ENCODE measurements at places on chromosomes 3 and 15.
A peak's percentile ranks its signal among the peaks of the same experiment; 100 is the strongest.

GRCh38 chr3:172855037-172855436 lies 104.5 kb downstream of the ECT2 start:
- DNase-seq: no peak

- no peak for DNase-seq
Observed at GRCh38 chr15:81097890-81098280, 36.2 kb upstream of the CFAP161 start.

DNA sequence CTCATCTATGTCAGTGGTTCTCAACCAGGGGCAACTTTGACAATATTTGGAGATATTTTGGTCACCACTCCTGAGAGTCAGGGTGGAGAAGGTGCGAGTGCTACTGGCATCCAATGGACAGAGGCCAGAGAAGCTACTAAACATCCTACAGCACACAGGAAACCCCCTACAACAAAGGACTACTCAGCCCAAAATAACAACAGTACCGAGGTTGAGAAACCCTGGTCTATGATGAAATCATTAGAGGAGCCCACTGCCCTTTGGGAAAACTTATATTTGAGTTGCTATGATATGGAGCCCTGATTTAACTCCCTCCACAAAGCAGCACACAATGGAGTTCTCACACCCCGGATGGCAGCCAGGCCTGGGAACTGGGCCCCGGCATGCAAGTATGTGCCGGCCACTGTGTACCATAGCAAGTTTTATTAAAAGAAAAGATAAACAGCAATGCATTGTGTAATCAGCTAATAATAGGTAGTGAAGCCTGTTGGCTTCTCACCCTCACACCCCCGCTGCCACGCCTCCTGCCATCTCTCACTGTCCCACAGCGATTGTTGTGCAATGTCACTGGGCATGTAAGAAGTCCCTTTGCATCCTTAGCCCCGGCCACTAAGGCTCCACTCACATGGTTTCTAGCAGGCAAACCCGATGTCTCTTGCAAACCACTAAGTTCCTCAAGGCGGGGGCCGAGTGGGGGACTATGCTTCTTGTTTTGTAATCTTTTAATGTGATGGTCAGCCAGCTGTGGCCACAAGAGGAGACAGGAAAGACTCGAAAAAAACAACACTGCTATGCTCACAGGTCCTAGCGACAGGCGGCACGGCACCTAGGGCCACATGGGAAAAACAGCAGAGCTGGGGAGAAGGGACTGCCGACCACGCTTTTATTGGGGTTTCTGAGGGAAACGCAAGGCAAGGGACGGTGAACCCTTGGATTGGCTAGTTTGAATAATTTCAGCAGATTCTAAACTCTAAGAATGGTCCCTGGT lies 110.0 kb downstream of the AQP9 start:
- DNase-seq: no peak

GRCh38 chr3:143389388-143389787 lies 269.8 kb downstream of the CHST2 start:
- DNase-seq: no peak

- DNase-seq: no peak
Observed at GRCh38 chr3:4883011-4883410, 96.2 kb upstream of the BHLHE40 start.

DNA sequence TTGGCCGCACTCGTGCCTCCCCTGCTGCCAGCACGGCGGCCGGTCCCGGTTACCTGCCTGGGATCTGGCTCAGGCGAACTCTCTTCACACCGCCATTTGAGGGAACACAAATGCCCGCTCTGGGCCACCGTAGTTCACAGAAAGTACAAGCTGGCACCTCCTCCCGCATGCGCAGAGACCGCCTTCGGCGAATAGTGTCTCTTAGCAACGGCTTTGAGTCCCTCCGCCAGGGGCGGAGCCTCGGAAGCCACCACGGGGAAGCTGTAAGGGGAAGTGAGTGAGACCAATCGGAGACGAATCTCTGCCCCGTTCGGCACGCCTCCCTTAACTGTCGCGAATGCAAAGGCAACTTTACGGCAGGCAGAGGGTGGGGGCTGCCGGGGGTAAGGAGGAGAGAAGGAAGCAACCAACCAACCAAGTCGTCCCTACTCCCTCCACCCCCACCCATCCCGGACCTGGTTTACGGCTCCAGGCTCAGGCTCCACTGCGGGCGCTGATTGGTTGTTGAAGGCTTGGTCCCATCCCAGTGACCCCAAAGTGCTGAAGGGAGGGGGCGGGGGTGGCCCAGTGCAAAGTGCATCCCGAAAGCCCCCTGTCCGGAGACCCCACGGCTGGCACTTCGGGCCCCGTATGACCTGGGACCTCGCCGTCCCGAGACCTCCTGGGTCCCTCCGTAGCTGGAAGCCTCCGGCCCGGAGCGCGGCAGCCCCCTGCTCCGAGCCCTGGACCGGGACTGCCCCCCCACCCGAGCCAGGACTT lies at the start of the genes ASB7 and LINS1:
TSS of gene ASB7 (plus strand) at position 526 of the 759 bp plus-strand sequence. CDS start 9,628 bp downstream, outside the sequence.
TSS of gene LINS1 (minus strand) at position 121 of the 759 bp plus-strand sequence. CDS start 21,342 bp downstream, outside the sequence.
- DNase-seq: peak; percentile 95

GRCh38 chr15:49088996-49089395 lies 42.8 kb upstream of the SECISBP2L start:
- no peak for DNase-seq

DNA sequence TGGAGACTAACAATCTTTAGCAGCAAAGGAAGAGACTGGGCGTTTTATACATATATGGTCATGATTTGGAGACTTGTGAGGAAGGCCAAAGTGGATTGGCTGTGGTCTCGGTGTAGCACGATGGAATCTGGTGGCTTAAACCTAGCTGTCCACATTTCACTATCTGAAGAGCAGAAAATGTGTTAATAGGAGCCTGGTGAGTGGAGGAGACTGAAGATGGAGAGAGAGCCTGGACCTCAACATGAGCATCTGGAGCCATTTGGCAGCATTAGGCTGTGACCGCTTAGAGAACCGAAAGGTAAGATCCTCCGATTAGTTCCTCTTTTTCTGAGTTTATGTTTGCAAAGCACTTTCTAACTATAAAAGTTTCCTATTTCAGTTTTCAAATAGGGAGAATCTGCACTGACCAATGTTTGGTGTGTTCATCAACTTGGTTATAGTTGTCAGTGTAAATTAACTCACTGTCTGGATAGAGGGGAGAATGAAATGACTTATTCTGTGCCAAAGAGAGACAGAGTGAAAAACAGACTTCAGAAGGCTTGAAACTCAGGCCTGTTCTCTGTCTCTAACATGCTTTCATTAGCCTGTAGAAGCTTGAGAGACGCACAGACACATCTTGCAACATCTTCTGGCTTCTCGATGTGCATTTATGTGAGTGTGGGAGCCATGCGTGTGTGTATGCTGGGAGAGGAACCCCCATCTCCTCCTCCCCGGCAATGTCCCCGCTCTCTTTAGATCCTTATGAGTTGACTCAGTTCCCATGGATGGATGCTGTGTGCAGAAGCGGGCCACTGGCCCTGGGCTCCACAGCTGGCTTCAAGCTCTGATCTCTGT lies 244.7 kb upstream of the TBL1XR1 start:
- no peak for DNase-seq

DNA sequence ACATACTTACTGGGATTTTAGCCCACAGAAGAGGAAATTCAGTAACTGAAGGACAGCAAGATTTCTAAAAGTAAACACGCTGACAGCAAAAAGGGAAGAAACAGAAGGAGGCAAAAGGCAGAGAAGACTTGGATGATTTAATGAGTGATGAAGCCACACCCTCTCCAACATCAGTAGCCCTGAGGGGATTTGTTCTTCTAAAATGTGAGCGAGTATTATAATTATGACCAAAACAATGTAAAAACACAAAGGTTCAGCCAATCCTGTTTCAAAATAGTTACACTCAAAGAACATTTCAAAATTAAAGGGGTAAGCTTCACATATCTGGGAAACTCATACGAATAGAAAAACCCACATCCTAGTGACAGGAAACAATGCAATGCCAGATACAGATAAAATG lies 25.0 kb downstream of the MCCC1 start:
- no peak for DNase-seq

GRCh38 chr15:72169236-72169920 lies 28.2 kb downstream of the GRAMD2A start:
- DNase-seq: no peak

GRCh38 chr3:52216585-52217408 lies 8.6 kb downstream of the TLR9 start:
- DNase-seq: peak; percentile 46

- no peak for DNase-seq
Observed at GRCh38 chr3:100155590-100155989, 41.3 kb upstream of the FILIP1L start.

GRCh38 chr3:117809186-117810081 lies 1099.9 kb downstream of the TUSC7 start:
- DNase-seq: no peak

GRCh38 chr3:82627733-82628132 lies 866.3 kb upstream of the GBE1 start:
- DNase-seq: no peak

GRCh38 chr3:4478261-4478660 lies 11.2 kb upstream of the SUMF1 start:
- DNase-seq: no peak

DNA sequence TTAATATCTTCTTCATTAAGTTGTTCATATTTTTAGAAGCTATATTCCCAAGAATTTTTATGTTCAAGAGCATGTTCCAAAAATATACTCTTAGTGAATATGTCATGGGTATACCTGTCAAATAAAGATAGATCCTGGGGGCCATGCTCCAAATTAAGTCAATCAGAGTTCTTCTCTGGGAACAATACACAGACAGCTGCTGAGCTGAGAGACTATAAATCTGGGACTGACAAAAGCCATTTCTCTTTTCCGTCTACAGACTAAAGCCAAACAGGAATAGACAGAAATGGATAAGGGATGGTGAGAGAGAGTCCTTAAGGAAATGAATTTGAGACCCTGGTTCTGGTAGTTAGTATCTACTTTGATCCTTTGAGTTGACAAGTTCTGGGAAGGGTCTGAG lies 465.1 kb upstream of the RASGRP1 start:
- DNase-seq: no peak

DNA sequence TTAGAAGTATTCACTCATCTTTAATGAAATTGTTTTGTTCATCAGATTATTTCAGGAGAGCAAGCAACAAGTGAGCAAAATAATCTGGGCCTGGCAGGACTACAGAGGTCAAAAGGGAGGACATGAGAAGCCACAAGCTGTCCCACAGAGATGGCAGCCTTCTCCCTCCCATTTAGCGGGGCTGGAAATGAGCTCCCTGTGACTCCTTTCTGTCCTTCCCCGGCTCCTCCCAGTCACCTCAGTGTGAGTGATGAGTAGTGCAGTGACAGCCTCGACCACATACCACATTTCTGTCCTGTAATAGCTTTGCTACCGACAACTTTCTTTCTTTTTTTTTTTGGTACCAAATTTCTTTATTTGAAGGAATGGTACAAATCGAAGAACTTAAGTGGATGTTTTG lies 38.0 kb downstream of the RAB7A start:
- DNase-seq: no peak

DNA sequence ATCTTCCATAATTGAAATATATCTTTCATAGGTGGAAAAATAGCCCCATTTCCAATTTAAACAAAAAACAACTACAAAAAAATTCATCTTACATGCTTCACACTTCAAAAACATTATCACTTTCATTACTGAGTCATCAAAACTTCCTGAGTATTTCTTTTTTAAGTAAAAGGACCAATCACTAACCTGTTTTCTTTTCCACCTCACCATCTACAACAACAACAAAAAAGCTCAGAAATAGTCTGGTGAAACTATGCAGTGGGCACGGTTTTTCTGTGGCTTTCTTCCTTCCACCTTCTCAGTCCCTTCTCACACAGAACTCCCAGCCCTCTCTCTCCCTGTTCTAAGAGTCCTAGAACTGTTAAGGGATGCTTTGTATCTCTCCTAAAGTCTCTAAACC lies 20.3 kb upstream of the TNIK start:
- no peak for DNase-seq

GRCh38 chr3:18222686-18223085 lies 202.5 kb downstream of the SATB1 start:
- DNase-seq: no peak

DNA sequence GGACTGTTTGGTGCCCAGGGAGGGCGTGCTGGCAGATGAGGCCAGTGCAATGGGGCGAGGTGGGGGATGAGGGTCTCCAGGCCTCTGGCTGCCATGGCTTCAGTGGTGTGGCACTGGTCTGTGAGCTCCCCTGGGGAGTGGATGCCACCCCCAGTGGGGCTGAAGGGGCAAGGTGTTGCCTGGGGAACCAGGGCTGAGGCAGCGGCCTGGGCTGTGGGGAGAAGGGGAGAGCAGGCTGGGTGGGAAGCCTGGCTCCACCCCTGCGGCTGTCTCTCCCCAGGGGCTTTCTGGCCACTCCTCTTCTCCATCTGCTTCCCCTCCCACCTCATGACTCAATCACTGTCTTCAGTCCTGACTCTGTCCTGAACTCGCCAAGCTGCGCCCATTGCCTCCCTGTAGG lies 88.4 kb upstream of the TLE3 start:
- DNase-seq: no peak

DNA sequence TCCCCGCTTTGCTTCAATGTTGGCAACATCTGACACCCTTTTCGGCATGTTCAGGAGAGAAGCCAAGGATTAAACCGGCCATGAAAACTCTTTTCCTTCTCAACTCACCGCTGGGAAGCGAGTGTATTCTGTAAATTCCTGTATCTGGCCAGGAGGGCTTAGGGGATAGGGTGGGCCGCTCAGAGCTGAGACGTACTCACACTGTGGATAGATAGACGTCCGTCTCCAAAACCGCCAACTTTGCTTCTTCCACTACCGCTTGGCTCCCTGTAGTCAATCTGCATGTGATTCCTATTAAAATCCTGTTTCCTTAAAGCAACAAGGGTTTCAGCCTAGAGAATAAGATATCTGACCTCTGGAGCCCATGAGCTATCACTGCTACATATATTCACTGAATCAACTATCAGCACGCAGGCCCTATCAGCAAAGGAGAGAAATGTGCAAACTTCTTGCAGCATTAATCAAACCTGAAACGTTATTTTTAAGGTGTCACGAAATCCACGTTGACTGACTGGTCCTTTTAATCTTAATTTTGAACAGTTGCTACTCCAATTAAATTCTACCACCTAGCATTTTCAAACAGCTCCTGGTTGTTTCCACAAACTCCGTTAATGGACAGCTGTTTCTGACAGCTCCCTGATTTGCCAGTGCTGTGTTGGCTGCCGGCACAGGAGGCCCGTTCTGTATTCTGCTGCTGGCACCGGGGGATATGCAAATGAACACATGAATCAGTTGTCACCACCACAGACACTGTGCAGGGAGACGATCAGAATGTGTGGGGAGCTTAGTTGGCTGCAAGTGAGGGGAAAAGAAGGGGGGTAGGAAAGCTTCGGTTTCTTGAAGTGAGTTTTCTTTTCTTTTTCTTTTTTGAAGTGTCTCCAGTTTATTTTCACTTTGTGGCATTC lies 438.9 kb upstream of the ARRDC4 start:
- peak; percentile 37 for DNase-seq

DNA sequence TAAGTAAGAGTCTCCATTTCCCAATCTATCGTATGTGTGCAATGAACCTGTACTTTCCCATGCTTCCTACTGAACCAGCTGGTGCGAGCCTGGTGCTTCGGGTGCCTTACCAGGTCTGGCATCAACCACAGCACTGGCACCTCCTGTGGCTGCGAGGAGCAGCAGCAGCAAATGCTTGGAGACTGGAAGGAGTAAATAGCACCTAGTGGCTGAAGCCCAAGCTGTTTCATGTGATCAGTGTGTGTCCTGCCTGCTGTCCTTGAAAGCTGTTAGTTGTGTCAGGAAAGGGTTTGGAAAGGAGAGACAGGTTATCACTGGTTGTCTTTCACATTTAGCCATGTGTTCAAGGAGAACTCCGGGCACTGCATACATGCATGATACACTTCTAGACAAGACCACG lies 31.8 kb downstream of the PCOLCE2 start:
- DNase-seq: no peak
